Stimulated activated CD8-positive, alpha-beta memory T cell treated with anti-CD3 and anti-CD28 coated beads, Interleukin-4, amount 100 ng/mL, for 4 hours (primary cell): ENCODE measurements at places on chromosomes 2 and 18.

DNA sequence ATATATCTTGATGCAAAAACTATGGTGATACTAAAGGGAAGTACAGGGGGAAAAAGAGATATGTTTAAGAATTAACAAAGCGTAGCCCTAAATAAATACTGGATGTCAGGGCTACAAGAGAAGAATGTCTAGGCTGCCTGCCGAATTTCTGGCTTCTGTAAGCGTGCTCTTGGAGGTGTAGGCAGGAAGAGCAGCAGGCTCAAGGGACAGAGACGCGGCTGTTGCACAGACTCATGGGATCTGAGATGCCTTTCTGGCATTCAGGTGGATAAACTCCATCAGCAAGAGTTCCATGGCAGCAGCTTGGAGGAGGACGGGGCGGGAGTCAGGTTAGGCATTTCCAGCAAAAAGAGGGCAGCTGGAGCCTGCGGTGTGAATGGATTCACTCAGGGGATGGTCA lies 123.2 kb upstream of the TWIST2 start:
- no peak for DNase-seq

DNA sequence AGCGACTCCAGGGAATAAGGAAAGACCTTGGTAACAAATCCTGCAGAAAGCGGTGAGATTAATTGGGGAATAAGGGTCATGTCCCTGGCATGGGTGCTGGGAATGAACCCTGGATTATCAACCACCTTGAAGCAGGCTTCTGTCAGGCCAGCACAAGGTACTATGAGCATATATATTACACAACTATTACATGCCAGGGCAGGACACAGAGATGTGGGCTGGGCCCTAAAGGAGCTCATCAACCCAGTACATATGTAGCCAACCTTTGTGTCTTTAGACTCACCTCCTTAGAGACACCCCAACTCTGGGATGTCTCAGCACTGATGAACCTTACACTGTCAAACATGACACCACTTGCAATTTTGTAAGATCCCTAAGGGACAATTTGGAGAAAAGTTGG lies 3.4 kb downstream of the SFXN5 start:
- DNase-seq = no peak

DNA sequence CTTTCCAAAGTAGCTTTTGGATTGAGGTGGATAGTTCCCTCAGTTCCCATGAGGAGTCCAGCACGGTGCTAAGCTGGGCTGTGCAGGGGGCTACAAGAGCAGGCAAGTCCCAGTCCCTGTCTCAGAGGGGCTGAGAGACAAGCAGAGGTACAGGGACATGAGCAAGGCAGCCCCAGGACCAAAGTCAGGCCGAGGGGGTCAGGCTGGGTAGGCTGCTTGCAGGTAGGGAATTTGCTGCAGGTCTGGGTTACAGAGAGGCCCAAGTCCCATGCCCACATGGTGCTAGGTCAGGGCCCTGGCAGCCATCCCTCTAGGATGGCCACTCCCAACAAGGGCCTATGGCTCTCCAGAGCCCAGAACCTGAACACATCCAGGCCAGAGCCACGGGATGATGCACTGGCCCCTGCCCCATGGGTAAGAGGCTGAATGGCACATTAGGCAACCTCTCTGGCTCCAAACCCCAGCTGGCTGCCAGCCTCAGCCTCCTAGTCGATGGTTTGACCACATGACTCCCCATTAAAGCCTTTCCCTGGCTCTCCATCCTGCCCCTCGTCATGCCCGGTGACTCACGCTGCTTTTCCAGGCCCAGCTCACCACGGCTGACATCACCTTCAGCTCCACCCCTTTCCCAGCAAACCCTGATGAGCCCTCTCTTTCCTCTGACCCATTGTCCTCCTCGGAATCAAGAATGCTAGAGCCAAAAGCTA lies 83.7 kb downstream of the SDC1 start:
- DNase-seq = no peak

DNA sequence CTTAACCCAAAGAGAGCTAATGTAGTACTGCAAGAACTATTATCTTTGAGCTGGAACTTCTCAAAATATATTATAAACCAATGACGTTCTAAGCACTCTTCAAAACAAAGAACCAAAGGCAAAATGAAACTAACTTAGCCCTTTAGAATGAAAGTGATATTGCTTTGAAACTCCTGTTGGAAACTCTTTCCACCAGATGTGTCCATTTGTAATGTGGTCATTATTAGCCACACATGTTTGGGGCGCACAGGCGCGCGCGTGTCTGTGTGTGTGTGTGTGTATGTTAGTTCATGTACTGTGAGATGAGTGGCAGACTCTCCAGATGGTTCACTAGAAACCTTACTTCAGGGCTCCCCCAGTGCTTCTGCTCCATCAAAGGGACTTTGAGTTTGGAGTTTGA lies 323.4 kb downstream of the BCL11A start:
- no peak for DNase-seq

DNA sequence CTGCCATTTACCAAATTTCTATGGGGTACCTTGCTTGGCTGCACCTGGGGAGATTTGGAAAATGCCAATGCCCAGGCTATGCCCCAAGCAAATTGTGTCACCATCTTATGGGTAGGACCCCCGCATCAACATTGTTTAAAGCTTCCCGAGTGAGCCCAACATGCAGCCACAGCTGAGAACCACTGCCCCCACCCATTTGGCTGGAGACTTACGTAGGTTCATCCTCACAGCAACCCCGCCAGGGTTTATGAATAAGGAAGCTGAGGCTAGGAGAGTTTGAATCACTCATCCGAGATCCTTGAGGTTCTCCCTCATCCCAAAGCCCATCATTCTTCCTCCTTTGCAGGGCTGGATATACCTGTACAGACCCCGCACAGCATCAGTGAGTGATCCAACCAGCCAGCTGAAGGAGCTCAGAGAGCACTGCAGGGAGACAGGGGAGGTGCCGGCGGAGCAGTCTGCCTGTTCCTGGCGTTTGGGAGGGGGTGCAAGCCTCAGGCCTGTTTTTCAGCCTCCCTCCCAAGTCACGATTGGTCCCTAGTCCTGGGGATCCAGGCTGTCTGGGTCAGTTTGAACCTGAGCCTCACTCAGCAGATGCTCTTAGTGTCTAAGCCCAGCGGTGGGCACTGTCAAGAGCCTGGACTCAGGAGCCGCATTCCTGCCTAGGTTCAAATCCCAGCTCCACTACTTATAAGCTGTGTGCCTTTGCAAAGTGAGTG lies 164.9 kb downstream of the SMAD7 start:
- no peak for DNase-seq
